ENCODE measurements at places on chromosomes 3 and 15.

GRCh38 chr3:179421500-179421899 lies 29.8 kb downstream of the GNB4 start:
- no peak for DNase-seq

DNA sequence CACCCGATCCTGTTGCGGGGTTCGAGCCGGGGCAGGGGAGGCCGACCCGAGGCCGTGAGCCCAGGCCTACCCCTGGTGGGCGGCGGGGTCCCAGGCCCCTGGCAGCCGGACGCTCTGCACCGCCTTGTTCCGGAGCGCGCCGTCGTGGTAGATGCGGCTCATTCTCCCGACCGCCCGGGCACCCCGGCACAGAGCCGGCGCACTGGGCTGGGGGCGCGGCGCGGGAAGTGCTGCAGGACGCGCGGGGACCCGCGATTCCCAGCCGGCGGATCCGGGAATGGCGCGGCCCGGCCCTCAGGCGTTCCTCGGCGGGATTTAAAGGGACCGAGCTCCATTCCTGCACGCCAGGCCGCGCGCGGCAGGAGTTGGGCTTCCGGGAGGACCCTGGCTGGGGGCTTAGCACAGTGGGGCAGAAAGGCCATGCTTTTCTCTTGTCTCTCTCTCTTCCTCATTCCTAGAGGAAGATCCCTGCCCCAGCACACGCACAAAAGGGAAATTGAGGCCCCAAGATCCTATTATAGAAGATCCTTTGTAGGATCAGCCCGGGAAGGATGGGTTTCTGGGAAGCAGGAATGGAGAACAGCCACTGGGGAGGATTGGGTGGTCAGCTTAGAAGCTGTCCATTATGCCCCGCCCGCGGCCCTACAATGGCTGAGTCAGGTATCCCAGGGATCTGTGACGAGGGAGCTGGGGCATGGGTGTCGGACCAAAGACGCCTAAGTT lies at the start of gene ARPIN:
TSS of gene ARPIN (minus strand) at position 279 of the 723 bp plus-strand sequence. CDS start at position 162, 117 bp downstream.
- DNase-seq = no peak

DNA sequence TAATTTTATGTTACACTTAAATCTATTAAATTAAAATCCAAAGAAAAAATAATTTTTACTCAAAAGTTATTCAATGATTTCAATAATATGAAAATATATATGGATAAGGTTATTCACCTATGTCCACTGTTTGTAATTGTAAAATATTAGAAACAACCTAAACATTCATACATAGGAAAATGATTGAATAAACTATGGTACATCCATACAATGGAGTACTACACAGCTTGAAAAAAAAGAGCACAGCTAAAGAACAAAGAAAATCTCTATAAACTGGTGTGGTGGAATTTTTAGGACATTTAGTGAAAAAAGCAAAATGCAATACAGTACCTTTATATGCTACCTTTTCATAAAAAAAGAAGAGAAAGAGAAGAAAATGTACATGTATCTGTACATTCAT lies 52.8 kb downstream of the SHOX2 start:
- DNase-seq = no peak

DNA sequence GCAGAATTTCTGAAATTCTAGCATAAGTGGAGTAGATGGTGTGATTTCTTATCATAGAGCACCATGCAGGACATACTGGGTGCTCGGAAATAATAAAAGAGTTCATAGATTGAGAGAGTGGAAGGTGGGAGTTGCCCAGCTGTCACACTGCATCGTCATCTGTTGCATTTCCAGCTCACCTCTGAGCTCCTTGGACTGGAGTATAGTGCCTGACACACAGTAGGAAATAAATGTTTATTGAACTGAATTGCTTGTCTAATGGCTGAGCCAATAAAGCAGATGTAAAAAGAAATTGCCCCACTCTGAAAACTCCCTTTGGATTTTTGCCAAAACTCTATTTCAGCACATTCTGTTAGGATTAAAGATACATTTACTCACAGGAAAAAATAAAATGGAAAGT lies 108.9 kb upstream of the UBE2E1 start:
- no peak for DNase-seq

DNA sequence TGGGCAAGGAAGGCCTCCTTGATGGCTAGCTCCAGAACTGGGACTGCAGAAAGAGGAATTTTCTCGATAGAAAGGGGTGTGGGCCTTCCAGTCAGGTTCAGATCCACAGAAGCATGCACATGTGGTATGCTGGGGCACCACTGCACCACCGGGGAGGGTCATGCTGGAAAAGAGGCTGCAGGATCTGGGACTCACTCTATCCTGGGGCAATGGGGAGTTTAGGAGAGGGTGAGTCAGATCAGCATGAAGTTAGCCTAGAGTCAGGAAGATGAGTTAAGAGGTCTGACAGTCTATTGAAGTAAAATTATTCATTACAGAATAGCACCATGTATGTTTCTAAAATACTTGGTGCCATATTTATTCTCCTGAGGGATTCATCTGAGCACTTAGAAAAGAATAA lies 130.2 kb upstream of the TOPAZ1 start:
- DNase-seq = no peak

GRCh38 chr15:60179786-60180391 lies 175.8 kb downstream of the FOXB1 start:
- DNase-seq = no peak

DNA sequence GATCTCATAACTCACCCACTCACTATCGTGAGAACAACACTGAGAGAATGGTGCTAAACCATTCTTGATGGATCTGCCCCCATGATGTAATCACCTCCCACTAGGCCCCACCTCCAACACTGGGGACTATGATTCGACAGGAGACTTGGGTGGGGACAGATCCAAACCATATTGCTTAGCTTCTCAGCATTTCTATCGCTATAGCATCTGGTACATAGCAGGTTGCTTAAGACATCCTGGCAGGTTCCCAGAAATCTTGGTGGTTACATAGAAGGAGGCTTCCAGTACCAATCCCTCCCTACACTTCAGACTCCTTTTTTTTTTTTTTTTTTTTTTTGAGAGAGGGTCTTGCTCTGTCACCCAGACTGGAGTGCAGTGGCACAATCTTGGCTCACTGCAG lies 487.8 kb downstream of the EDEM1 start:
- no peak for DNase-seq

- no peak for DNase-seq
Observed at GRCh38 chr3:30600572-30600971, 5.8 kb upstream of the TGFBR2 start.

DNA sequence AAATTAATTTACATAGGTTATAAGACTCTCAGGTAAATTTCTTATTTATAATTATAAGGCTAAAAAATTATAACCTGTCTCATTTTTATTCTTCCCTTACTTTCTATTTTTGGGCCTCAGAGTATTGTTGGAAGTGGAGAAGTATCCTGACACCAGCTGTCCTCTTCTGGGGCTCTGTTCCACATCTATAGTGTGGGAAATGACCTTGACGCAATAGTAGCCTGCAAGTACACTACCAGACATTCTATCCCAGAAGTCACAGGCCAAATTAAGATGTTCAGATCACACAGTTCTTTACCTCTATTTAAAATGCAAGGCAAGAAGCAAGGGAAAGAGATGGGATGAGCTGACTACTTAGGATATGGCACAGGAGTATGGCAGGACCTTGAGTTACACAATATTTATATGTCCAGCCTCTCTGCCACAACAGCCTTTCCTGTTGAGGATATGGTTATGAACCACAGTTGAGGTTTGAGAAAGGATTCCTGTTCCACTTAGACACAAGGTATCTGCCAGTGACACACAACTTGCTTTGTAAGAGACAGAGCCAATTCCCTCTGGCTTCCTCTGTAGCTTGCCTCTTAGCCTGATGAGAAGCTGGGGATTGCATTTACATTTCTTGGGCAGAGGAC lies 158.0 kb upstream of the IL12A start:
- DNase-seq = no peak

DNA sequence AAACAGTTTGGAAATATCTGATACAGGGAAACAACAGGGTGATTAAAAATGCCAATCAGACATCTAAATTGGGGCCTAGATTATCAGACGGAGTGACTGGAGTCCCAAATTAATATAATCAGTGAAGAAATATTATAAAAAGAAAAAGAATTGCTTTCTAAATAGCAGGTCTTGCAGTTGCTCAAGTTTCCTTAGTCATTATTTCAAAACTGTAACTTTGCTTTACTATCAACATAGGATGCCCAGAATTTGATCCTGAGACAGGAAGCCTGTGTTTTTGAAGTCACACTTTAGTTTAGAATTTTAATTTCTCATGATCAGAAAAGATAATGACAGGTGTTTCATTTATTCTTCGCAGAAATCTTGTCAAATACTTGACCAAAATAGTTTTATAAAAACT lies 105.9 kb downstream of the IL1RAP start:
- DNase-seq = no peak

DNA sequence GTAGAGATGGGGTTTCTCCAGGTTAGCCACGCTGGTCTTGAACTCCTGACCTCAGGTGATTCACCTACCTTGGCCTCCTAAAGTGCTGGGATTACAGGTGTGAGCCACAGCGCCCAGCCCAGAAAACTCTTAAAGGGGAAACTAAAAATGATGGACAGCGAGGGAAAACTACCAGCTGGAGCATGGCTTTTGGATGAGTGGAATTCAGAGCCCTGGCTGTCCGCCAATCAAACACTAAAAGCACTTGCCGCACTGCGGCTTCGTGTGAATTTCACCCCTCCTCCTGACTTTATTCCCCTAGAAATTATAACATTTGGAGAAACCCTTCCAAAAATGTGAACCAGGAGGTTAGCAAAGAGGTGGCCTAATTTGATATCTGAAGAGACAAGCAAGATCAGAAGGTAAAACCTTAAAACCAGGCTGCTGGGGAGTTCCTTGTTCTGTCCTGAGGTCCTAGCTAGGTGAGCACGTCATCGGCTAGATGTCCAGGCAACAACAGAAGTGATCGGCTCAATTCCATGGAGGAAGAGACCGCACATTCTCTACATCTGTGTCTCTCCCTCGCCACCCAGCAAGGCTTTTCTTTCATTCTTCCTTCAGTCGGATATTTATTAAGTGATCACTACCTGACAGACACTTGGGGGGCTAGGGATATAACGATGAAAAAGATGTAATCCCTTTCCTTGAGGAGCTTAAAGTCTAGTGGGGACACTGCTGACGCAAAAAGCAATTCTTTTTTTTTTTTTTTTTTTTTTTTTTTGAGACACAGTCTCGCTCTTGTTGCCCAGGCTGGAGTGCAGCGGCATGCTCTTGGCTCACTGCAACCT lies 1.7 kb downstream of the TM4SF19 start:
- no peak for DNase-seq

DNA sequence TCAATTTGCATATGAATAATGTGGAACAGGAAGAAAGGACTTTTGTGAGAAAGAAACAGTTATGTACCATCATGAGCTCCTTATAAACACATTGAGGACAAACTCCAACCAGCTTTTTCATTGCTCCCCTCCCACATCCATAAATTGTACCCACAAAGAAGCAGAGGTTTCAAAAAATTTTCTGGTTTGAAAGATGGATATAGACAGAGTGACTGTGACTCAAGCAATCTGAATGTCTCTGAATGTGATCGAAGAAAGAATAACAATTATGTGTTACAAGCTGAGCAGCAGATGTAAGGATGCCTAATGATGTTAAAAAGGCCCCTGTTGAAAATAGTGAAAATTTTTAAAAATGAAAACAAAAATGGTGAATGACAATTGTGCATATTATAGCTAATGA lies 127.4 kb downstream of the TFG start:
- no peak for DNase-seq

GRCh38 chr3:33403756-33404155 lies 36.4 kb downstream of the UBP1 start:
- DNase-seq = no peak

DNA sequence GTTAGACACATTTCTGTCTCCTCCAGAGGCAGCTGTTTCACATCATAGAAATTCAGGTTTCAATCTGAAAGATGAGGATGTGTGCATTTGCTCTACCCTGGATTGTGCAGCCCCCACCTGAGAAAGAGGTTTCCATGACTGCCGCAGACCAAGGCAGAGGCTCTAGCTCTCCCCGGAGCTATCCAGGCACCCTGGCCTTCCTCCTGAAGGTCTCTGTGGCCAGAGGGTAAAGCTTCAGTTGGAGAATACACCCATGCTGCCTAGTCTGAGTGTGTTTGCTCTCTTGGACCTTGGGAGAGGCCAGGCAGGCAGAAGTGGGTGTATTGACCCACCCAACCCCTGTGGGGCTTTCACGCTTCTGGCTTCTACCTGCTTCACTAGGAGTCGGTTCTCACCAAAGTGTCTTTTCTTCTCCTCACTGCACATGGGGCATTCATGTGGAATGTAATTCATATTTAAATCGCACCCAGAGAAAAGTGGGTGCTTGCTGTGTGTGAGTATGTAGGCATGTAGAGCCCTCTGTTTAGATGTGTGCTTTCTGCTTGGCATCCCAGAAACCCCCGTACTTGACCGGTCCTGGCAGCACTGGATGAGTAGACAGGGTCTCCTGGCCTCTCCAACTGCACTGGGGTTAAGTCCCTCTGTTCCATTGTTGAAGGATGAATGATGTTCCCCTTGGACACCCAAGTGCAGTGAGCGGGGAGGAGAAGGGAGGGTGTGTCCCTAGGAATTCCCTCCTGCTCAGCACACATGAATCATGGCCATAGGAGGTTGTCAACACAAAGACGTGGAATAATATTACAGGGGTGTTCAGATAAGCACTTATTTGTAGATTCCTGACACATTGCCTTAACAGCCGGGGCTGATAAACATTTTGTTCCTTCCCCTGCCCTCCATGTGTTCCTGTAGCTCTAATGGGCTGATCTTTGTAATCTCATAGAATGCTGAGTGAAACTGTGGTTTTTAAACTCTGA lies 20.3 kb upstream of the RAB6B start:
- no peak for DNase-seq

DNA sequence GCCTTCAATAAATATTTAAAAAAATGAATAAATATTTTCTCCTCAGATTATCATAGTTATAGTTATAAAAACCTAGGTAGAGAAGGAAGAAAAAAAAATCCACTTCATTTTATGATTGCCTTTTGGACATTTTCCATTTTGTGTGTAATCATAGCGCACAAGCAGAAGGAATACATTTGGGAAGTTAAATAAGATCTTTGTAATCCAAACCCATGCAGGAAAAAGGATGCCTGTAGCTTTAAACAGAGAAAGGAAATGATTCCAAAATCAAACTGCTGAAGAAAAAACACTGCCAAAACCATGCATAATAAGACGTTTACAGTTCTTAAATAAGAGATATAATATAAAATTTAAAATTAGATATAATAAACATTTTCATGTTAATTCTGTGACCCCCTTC lies 7.4 kb upstream of the CCDC54 start:
- no peak for DNase-seq

- no peak for DNase-seq
Observed at GRCh38 chr15:63188247-63188925, 1.0 kb upstream of the RAB8B start.

GRCh38 chr3:117193390-117193789 lies 483.8 kb downstream of the TUSC7 start:
- no peak for DNase-seq

DNA sequence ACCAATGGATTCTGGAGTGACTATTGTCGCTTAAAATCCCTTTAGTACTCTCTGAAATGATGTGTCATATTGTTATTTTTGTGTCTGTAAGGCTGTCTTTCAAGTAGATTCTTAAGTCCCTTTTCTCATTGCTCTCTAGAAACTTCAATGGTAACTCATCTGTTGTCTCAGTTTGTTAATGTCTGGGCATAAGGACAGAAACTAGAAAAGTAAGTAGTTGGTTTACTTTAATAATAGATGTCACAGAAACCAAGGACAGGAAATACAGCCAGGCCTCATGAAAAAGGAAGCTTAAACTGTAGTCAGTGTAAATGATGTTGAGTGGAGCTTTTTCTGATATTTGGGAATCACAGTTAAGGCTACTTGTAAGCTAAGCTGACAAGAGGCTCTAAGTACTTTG lies 730.2 kb upstream of the DPPA4 start:
- no peak for DNase-seq
